Activated CD4-positive, alpha-beta T cell treated with anti-CD3 and anti-CD28 coated beads, Interleukin-2, amount 10 ng/mL, durations not matched to agents 7 days and 5 days (primary cell): ENCODE measurements at places on chromosomes 3 and 15. TPM values are rescaled to one million over a fixed set of nuclear protein-coding genes. Genes with fewer than 3 reads are reported as not detected.

Gene ALDH1A2
- not detected for total RNA-seq

Gene HESX1
- total RNA-seq, result 0.42 TPM

Gene IL17RD
- not detected for total RNA-seq

DNA sequence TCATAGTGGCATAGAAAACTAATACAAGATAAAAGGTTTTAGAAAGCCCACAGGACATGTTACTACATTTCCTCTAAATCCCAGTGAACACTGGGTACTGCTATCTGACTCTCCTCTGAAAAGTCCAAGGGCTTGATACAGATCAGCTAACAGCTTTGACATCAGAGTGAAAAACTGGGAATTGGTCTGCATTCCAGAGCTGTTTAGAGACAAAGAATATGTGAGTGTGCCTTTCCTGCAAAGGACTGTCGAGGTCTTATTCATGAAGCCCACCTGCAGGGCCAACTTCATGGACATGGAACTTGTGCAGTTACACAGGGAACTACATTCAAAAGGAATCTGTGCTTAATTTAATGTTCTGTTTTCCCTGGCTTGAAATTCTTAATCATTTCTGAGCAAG lies 5.2 kb upstream of the TMCO5A start:
- no peak for DNase-seq

- no peak for DNase-seq
Measured at GRCh38 chr15:99702895-99703602, 30.2 kb downstream of the LYSMD4 start.

GRCh38 chr3:77125966-77126365 lies 86.1 kb downstream of the ROBO2 start:
- no peak for DNase-seq

DNA sequence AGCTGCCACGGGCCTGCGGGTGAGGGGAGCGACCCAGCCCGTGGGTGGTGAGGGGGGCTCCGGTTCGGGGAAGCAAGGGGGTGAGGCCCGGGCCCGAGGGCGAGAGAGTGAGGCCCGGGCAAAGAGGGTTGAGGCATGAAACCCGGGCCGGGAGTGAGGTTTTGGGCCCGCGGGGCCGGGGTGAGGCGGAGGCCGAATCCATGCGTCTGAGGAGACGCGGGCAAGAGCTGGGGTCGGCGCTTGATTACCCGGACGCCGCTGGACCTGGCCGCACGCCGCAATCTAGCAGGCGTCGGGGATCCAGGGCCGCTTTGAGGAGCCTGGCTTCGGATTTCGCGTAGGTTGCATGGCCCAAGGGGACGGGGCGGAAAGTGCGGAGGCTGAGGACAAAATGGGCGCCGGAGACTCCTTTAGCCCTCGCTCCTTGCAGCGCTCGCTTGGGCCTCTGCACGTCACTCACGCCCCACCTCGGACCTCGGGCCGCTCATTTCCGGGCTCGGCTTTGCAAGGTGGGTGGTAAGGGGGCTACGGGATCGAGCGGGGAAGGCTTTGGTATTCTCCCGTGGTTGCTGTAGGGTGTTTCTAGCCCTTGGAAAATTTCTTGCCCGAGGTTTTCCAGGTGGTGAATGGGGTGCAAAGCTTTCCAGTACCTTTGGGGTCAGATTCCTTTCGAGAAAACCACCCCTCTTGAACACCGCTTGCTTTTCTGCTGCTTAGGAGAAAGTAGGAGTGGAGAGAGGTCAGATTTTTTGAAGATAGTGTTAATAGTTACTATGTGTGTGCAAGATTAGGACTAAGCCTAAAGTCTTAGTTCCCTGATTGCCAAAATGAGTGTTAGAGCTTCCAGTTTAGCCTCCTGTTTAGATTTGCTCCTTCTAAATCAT lies 827 bp downstream of the SLC25A36 start:
- peak; percentile 49 for DNase-seq

DNA sequence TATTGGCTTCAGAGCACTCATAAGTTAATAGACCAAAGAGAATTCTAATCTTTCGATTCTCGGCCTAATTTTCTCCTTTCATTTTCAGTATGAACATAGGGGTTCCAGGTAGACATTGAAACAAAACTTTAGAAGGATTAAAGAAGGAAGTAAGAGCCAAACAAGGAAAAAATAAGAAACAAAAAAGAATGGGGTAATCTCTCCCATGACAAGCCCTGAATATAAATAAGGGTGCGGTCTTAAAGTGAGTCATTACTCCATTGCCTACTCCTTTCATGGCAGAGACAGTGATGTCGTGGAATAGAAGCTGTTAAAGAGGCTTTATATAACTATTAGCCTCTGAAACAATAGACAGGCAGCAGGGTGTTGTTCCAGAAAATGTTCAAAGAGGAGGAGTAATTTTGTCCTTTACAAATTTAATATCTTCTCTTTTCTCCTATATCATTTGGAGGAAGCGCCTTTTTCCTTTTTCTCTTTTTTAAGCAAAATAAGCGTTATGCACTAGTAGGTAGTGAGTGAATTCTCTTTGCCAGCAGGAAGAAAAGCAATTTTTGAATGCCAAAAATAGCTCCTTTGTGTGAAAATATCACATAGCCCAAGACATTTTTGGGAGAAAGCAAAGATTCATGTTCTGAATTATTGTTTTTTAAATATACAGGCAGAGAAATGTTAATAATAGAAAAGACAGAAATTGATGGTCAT lies 607.9 kb upstream of the KCNMB2 start:
- no peak for DNase-seq

DNA sequence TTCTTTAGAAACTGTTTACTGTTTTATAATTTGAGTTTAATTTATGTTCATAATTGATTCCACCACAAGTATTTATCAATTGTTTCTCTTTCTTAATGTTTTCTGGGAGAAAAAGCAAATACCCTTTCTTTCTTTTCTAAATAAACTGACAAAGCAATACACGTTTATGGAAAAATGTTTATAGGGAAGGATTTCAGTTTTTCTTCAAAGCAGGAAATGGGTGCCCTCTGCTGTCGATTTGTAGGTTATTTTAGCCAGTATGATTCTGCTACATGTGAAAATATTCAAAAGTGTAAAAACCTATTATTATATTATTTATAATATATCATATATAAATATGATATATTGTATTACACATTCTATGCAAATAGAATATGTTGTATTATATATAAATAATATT lies 921.0 kb upstream of the ROBO1 start:
- DNase-seq, result no peak

DNA sequence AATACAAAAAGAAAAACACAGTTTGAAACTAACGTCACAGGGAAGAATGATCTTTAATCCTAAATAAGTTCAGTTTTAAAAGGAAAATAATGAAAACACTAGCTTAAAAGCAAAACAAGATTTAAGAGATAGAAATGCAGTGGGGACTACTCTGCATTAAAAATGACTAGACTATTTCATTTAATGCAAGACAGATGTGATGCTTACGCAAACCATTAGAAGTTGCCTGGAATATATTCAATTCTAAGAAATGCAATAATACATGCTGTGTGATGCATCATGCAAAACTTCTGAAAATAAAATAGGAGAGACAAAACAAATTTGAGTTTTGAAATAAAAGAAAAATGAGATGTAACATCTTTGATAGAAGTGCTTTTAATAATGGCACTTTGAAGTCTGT lies 97.6 kb upstream of the STRIT1 start:
- no peak for DNase-seq

DNA sequence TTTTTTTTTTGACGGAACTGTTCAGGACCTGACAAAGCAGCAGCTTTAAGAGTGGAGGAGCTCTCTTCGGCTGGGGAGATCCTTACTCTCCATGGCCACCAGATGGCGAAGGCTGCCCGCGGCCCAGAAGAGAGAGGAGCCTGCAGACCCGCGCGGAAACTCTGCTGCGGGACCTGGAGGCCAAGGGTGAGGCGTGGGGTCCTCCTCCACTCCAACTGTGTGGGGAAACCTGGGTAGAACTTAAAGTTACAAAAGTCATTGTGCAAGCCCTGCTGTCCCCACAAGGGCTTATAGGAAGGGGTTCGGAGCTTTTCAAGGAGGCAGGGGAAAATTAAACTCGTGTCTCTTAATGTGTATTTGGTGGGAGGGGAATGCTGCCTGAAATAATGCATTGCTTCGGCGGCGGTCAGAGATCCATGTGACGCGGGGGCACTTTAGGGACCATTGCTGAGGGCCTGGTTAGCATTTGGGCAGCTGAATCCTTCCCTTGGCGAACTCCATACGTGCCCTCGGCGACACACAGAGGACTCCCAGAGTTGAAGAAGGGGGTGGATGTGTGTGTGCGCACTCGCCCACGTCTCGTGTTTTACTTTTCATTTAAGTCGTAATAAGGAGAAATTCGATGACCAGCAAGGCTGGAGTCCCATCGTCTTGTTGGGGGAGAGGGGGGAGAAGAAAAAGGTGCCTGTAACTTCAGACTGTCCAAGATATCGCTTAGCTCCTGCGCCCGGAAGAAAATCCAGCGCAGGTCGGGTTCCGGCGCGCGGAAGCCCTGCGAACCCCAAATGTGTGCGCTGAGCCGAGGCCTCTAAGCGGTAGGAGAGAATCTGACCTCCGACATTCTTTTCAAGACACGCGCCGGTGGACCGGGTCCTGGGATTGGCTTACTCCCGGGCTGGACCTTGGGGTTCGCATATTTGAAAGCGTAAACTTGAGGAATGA lies 9.7 kb downstream of the EOMES start:
- DNase-seq, result peak; percentile 84

- no peak for DNase-seq
Measured at GRCh38 chr15:31437686-31438085, 111.1 kb downstream of the KLF13 start.

- no peak for DNase-seq
Measured at GRCh38 chr15:74032606-74033561, 38.4 kb downstream of the PML start.

DNA sequence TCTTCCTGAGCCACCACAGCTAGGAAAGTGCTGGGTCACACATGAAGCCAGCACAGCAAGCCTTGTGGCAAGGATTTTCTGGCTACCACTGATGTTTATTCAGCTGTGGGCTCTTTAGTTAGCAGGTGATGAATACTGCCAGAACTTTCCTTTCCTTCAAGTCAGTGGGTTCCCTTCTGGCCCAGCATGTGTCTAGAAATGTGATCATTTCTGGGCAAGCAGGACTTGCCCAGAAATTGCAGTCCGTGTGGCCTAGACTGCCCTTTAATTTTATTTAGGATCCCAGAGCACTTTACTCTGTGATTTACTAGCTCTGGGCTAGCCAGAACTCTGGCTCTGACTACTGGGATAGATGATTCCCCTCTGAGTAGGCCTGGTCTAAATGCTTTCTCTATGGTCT lies 397.5 kb downstream of the ZIC4 start:
- DNase-seq, result no peak

DNA sequence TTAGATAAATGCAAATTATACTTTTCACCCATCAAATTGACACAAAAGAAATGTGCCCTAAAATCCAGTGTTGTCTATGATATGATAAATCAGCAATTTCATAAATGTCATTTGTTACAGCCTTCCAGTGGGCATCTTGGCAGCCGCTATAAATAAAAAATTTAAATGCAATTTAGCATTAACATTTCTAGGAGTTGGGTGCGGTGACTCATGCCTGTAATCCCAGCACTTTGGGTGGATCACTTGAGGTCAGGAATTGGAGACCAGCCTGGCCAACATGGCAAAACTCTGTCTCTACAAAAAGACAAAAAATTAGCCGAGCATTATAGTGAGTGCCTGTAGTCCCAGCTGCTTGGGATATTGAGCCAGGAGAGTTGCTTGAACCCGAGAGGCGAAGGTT lies 65.9 kb upstream of the POMGNT2 start:
- no peak for DNase-seq

- DNase-seq, result no peak
Measured at GRCh38 chr3:14434498-14435151, 32.2 kb downstream of the SLC6A6 start.

DNA sequence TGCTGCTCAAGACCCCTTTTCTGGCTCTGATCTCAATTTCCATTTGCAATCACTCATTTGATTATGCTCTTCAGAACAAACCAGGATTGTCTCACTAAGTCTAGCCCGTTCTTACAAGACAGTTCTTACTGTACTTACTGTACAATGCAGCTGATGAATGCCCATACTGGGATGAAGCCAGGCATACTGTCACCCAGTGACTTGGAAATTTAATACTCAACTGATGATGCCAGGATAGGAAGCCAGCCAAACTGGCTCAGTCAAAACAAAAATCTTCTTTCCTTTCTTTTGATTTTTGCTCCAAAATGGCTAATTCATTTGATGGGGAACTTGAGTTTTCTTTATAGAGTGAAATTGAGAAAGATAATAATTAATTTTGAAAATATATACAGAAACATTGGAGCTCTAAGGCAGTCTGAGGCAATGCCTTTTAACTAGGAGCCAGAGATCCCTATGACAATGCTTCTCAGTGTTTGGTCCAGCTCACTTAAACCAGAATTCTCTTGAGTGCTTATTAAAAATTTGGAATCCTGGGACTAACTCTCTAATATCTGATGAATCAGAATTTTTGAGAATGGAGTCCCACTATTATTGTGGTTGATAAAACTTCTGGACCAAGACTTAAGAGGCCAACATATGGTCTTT lies 265.6 kb upstream of the THBS1 start:
- DNase-seq, result no peak
